IMR-90 (cell line): ENCODE measurements at places on chromosomes 13 and 19. TPM values are rescaled to one million over a fixed set of nuclear protein-coding genes. Genes with fewer than 3 reads are reported as not detected.

GRCh38 chr13:98746968-98747367 lies 5.5 kb downstream of the SLC15A1 start:
- DNase-seq, result no peak

THSD8 gene
- not detected in 2 replicates for total RNA-seq

DNA sequence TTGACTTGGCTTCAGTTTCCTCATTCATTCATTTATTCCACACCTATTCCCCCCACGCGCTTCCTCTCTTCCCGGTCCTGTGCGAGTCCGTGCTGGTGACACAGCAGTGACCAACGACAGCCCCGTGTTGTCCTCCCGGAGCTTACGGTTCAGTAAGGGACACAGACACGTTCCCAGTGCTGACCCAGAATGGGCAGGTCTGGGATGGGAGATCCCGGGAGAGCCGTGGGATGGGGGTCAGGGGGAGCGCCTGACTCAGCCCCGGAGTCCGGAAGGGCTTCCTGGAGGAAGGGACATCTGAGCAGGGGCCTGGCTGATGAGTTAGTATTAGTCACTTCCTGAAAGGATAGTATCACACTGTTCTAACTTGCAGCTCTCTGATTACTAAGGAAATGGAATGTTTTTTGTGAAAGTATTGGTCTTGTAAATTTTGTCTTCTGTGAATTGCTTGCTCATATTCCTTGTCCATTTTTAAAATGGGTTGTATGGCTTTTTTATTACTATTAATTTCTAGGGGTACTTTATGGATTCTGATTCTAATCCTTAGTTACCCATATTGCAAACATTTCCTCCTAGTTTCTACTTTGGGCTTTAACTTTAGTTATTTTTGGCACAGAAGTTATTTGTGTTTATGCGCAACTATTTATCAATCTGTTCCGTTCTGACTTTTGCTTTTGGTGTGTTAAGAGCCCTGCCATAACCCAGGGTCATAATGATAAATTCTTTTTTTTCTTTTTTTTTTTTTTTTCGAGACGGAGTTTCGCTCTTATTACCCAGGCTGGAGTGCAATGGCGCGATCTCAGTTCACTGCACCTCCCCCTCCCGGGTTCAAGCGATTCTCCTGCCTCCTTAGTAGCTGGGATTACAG lies 708 bp upstream of the ERCC1 start:
- peak; percentile 98 for DNase-seq

- DNase-seq, result peak; percentile 61
Observed at GRCh38 chr13:27578121-27579030, 42.0 kb downstream of the LNX2 start.

GRCh38 chr19:32691291-32691951 lies at the start of gene NUDT19:
Gene NUDT19, plus strand, starts transcription at chr19:32691821. Its CDS starts 140 bp downstream, at chr19:32691961.
- peak; percentile 73 for DNase-seq

DNA sequence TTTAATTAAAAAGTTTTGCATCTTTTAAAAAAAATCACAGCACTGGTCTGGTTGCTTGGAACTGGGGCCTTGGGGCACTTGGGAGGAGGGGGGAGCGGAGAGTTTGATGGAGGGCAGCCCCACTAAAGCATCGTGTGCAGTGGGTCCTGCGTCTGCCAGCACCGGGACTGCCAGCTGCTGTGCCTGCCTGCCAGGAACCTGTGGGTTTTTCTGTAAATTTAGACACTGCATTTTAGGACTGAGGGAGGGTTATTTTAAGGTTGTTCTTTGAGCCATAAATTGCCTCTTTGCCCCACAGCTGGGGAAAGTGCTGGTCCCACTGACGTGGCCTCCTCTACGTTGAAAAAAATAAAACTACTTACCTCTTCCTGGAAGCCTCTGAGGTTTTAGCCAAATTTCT lies 2.9 kb downstream of the KLF2 start:
- DNase-seq, result no peak

CEACAM20 gene
- total RNA-seq, result not detected in 2 replicates

DNA sequence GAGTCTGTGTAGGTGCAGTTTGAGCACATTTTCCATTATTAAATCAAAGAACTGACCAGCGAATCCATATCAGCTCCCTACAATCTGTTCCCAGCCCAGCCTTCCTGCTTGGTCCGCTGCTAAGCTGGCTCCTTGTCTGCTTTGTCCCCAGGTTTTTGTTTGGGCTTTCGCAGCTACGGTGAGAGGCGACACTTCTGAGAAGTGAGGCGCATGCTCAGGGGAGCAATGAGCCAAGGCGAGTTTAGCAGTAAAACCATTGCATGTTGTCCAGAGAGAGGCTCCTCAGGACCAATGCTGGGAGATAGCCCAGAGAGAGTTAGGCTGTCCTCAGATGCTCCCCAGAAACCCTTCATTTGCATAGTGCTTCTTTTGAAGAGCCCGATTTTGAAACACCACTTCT lies 162.0 kb downstream of the ITGBL1 start:
- no peak for DNase-seq

DNA sequence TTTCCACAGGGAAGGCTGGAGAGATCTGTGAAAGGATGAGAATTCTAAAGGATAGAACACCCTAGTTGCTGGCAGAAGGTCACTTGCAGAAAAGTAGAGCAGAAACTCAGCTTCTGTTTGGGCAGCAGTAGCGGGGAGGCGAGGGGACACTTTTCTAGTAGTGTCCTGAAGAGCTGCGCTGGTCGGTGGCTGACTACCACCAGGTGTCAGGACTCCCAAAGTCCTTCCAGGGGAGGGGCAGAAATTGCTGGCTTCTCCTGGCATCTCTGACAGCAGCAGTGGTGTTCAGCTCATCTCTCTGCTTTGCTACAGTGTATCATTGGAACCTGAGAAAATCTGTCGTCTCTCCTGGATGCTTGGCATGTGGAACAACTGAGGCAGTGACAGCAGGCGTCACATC lies 120.9 kb downstream of the ZDHHC20 start:
- no peak for DNase-seq

DNA sequence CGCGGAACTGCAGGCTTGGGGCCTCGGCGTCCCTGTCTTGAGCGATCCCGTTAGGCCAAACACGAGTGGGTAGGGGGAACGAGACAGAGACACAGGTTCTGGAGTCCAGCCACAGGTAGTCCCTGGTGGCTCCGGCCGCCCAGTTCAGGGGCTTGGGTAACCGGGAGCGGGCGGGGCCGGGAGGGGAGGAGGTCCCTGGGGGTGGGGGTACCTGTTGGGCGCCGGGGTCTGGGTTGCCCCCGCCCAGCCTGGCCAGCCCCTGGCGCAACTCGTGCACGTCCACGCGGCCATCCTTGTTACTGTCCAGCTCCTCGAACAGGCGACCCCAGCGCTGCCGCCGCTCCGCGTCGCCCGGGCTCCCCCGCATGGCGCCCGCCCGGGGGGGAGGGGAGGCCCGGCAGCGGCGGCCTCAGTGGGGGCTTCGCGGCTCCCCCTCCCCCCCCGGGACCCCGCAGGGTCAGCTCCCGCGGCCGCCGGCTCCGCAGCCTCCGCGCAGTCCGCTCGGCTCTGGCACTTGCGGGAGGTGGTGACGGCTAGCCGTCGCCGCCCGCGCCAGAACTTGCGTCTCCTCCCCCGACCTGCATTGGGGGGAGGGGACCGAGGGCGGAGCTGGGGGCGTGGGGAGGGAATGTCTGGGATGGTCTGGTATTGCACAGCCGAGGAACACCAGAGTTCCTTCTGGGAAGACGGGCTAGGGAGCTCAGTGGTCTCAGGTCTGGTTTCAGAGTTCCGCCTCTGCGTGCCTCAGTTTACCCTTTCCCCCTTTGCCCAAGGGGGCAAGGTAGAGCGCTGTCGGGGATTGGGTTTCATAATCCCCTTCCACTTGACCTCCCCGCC lies at the start of gene SLC25A23:
TSS of gene SLC25A23 (minus strand) at position 531 of the 837 bp plus-strand sequence. CDS start at position 367, 164 bp downstream.
- DNase-seq, result peak; percentile 64

ANGPTL8 gene
- not detected in 2 replicates for total RNA-seq

DNA sequence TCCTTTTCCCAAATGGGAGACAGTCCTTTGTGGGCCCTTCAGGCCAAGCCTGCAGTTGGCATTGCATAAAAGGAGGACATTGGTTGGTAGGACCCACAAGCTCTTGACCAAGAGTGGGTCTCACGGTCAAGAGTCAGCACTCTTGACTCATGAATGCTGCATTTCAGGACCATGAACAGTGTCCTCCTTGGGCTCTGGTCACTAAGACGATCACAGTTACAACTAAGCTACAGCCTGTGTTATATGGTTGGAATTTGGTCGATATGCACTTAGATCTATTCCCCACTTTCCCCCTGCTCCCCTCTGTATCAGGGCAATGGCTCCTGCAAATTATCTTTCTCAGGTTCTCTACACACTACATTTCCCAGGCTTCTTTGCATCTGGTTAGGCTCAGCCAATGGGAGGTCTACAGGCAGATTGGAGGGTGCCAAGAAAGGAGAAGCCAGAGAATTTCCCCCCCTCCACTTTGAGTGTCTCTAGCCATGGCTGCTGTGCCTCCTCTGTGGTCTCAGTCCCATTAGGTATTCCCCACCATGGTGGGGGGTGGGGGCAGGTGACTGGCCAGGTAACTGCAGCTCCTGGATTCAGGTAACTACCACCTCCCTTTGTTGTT lies 3.1 kb upstream of the OLFM2 start:
- DNase-seq, result peak; percentile 60

DNA sequence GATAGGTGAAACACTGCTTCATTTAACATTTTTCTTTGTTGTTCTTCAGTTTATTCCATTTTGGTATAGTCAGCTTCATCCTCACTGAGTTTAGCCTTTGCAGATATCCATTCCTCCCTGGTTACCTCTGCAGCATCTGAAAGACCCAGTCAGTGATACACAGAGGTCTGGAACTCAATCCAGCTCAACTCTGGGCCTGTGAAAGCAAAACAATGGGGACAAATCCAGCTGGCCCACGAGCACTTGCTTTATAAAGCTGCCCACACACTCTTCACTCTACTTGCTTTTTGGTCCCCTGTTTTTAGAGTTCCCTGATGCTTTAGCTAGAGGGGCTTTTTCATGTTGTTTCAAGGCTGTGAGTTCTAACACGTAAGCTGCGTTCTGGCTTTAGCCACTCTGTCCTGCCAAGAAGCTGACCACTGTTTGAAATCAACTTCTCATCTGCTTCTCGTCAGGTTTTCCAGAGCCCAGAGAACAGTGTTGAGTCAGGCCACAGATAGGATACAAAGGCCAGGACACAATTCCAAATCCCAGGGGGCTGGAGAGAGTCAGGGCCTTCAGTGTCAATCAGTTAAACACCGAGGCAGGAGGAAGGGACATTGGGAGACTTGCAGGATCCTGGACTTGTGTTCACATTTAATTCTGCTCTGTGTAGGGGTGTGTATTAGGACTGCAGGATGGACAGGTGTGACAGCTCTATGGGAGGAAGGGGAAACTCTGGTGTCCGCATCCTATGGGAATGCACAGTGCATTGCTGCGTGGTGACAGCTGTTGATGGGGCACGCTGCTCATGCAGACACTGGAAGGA lies 83.5 kb upstream of the RNF113B start:
- no peak for DNase-seq

RYR1 gene
- under 0.01 TPM in 1 of 2 replicates, not detected in the other for total RNA-seq
